ENCODE measurements at places on chromosomes 13 and 19.

GRCh38 chr13:44734201-44734707 is 158.1 kb upstream of the TSC22D1 start:
- no peak for DNase-seq

GRCh38 chr13:37886879-37887278 is 17.3 kb upstream of the TRPC4 start:
- no peak for DNase-seq

- no peak for DNase-seq
Observed at GRCh38 chr13:81302125-81302524, 961.2 kb upstream of the SPRY2 start.

DNA sequence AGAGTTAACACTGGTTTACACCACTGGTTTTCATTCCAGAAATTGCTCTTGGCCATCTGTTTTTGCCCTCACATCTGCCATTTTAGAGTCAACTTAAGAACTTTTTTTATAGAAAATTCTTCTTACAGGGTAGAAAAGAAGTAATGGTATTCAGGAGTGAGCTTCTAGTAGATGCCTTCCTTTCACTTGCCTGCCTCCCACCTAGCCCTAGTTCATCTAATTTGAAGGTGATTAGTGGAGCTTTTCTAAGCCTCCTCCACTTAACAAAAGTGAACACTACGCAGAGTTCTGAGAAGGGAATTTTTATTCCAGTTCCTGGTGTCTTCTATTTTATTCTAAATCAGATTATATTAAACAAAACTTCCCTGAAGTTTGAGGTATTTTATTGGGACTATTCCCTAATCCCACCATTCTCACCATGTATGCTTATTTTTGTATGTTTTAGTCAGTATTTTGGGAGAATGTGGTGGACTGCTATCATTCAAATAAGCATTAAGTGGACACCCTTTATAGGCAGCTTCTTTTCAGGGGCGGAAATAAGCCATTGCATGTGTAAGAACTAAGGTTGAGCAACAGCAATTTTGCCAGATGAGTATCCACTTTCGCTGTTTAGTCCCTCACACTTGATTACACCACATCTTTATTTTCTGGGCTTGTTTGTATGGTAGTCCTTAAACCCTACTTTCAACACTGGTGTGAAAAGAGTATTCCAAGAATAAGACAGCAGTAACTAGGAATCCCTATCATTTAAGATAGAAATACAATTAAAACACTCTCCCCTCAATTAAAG is 156.9 kb downstream of the ENOX1 start:
- DNase-seq: no peak

DNA sequence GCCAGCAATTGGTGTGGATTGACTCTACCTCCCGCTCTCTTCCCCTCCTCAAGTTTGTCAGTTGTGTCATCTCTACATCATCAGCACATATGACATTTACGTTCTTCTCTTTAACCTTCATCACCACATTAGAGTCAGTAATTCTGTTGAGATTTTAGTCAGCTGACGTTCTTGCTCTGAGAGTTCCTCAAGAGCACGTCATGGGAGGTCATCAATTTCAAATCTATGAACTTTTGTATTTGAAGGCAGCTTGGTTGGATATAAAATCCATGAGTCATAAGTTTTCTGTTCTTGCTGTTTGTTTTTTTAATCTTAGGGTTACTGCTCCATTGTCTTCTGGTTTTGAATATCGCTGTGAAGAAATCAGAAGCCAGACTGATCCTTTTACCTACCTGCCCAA is 21.8 kb upstream of the ARGLU1 start:
- DNase-seq: no peak

- DNase-seq: no peak
Observed at GRCh38 chr19:56980906-56981305, 138.9 kb upstream of the USP29 start.

GRCh38 chr19:50422397-50423278 is 3.9 kb downstream of the SPIB start:
- DNase-seq: no peak

DNA sequence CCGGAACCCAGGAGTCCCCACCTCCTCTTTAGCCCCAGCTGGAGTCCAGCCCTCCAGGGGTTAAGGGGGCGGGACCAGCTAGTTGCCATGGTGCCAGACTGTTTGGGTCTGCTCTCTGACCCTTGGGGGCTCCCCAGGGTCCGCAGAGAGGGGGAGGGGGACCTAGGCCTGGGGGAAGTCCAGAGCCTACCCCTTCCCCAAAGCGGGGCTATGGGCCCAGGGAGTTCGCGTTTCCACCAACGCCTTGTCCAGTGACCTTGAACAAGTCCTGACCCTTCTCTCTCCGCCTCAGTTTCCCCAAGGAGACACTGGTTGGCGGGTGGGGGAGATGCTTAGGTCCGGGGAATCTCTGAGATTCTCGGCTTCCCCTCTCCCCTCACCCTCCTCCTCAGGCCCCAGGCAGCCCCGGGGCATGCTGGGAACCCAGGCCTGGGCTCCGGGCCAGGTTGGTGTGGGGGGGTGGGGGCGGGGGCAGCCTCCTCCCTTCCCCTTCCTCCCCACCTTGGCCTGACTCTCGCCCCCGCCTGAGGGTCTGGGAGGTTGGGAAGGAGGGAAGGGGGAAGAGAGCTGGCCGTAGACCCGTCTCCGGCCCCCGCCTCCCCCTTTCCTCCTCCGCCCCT is 2.6 kb upstream of the SPACA6 start:
- peak; percentile 82 for DNase-seq

GRCh38 chr19:4415352-4415751 is 12.9 kb downstream of the CHAF1A start:
- no peak for DNase-seq

Measured in CD4-positive, alpha-beta T cell treated with Interleukin-2 at 100 ng/mL for 4 hours (primary cell).